ENCODE measurements at places on chromosomes 16 and 17.

DNA sequence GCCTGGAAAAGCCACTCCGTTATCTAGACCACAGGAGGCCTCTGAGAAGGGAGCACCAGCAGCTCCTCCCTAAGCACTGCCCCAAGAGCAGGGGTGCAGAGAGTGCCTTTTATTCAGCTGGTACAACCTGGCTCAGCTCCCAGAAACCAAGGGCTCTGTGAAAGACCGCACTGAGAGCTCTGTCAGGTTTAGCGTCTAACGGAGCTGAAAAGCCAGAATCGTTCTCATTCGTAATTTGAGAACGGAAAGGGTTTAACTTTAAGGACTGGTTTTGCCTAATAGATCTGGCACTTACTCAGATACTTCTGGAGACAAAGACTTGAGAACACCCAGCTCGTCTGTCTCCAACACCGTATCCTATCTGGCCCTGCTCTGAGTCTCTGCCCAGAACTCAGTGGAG lies 13.5 kb downstream of the MPG start:
- DNase-seq, result no peak

DNA sequence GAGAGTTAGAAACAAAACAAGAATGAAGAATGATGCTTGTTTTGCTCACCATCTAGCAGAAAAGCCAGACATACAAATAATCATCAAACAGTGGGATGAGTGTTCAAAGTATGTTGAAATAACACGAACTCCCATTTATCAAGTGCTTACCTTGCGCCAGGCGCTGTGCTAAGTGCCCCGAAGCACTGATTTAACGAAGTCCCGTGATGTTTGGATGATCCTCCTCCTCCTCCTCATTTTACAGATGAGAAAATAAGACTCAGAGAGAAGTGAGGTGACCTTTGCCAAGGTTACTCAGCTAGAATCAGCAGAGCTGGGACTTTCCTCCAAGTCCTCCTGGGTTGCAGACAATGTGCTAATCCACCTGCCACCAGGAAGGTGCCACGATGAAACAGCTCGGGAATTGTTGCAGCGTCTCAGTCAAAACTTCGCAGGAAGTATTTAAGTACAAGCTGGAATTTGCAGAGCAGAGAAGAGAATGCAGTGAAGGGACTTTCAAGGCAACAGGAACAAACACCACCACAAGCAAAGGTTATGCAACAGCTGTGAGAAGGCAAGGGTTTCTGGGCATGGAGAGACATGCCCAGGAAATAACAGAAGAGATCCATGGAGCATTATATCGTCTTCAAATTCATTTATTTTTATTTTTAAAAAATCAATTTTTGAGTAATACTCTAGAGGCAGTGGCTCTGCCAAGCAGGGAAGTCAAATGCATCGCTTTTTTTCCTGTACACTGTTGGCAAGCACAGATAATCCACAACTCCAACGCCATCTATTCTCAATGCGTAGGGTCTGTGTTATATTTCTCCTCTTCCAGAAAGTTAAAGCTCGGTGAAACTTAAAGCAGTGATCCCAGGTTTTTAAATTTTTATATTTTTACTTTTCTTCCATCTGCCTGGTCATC lies 11.1 kb downstream of the PRCD start:
- DNase-seq, result no peak

GRCh38 chr17:61660746-61661485 lies 69.9 kb upstream of the NACA2 start:
- no peak for DNase-seq

DNA sequence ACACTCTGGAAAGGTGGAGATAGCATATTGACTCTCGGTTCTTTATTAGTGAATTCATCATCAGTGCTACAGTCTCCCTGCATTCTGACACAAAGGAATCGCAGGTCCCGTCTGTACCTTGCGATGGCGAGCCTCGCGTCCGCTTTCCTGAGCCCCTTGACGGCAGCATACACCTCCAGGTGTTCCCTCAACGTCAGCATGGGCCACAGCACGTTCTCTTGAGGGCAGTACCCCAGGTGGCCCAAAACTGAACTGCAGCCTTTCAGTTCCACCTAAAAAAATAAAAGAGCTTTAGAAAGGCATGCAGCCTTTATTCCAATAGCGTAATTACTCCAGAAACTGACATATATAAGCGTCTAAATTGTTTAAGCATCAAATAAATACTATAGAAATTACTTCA lies 24.2 kb upstream of the ABCA9 start:
- DNase-seq, result no peak

DNA sequence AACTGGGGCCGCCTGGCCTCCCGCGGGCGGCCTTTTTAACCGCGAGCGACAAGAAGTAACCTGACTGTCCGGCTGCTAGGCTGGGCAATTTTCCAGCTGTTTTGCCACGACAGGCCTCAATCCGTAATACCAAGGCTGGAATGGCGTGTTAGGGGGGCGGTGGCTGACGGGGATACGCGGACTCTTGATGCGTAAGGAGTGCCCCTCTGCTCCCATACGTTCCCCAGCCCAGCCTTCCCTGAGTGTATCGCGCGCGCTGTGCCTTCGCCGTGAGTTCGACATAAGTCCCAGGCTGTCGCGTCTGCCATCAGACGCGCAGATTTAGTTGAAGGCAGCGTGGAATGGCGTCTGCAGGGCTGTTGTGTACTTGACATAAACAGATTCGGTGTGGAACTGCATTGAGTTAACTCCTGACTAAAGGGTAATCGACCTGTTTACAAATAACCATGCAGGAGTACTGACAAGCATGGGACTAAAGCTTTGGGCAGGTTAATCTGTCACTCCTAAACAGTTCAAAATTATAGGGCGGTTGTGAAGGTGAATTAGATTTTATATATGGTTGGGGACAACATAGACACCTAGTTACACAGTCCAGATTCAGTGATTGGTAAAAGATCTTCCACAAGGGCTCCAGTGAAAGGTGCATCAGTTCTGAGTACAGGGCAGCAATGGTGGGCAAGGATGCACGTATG lies 16.6 kb upstream of the ERN1 start:
- DNase-seq, result peak; percentile 58

DNA sequence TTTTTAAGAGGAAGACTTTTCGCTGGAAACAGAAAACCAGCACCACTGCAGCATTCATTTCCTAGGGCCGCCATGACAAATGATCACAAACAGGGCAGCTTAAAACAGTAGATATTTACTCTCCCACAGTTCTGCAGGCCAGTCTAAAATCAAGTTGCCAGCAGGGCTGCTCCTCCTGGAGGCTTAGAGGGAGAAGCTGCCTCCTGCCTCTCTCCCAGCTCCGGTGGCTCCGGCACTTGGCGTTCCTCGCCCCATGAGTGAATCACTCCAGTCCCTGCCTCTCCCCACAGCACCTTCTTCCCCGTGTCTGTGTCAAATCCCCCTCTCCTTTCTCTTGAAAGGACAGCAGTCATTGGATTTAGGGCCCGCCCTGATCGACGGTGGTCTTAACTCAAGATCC lies 72.1 kb downstream of the SOCS1 start:
- DNase-seq, result no peak

- DNase-seq, result no peak
Observed at GRCh38 chr17:70168044-70168976, 1.0 kb upstream of the KCNJ2 start.

DNA sequence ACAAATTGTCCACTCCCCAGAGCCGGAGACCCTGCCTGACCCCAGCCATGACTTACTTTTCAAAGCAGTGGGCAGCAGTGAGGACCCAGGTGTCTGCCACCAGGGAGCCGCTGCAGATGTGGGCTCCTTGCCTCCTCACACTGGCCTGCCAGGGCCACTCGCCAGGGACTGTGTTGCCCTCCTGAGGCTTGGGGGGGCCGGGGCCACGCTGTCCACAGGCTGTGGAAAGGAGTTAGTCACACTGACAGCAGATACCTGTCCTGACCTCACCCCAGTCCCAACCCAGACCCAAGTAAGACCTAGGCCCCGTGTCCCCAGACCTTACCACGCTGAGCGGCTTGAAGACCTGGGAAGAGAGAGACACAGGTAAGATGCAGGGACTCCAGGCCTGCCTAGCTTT lies 1.3 kb downstream of the PRSS53 start:
- DNase-seq, result no peak

DNA sequence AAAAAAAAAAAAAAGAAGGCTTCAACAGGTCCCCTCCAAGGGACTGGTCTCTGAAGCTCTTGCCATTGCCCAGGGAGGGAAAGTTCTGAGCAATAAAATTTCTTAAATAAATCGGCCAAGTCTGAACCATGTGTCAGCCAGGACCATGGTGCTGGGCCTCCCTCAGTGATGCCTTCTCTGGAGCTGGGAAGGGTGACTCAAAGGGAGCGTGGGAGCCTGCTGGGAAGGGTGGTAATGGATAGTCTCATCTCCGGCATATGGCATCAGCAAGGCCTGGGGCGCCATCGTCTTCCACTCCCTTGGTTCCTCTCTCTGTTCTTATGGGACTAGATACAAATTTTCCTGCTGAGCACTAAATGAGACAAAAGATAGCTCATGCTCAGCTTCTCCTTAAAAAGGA lies 2.3 kb downstream of the VKORC1 start:
- DNase-seq, result no peak

GRCh38 chr16:11030990-11031510 lies 86.7 kb downstream of the CLEC16A start:
- DNase-seq, result no peak

DNA sequence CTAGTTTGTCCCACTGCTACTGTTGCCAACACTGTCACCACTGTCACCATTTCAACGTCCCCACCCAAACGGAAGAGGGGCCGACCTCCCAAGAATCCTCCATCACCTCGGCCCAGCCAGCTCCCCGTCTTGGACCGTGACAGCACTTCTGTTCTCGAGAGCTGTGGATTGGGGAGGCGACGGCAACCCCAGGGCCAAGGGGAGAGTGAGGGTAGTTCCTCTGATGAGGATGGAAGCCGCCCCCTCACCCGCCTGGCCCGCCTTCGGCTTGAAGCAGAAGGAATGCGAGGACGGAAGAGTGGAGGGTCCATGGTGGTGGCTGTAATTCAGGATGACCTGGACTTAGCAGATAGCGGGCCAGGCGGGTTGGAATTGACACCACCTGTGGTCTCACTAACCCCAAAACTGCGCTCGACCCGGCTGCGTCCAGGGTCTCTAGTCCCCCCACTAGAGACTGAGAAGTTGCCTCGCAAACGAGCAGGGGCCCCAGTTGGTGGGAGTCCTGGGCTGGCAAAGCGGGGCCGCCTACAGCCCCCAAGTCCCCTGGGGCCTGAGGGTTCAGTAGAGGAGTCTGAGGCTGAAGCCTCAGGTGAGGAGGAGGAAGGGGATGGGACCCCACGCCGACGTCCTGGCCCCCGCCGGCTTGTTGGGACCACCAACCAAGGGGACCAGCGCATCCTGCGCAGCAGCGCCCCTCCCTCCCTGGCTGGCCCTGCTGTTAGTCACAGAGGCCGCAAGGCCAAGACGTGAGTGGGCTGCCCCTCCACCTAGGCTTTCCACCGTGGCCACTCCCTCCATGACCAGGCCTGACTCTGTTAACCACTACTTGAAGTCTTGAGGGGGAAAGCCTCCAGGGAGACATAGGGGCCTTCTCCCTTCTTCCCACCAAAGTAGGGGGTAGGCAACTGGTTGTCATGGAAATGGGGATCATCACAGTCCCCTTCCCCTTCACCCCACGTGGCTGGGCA lies 9.0 kb upstream of the PHKG2 start:
- no peak for DNase-seq

GRCh38 chr16:4675864-4676786 lies 17.2 kb upstream of the NUDT16L1 start:
- DNase-seq, result peak; percentile 58

DNA sequence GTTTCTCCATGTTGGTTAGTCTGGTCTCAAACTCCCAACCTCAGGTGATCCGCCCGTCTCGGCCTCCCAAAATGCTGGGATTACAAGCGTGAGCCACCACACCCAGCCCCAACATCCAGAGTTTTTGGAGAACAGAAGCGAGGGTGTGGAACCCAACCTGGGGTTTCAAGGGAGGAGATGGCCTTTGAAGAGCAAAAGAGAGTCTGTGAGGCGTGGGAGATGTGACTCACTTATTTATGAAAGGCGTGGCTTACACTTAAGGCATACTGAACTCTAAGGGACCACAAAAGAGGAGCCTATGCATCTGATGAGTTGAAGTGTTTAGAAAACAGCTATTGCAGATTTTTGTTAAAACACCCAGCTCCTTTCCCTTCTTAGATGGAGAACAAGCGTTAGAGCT lies 18.9 kb downstream of the ARSG start:
- peak; percentile 59 for DNase-seq

GRCh38 chr16:31477220-31478216 lies 5.4 kb upstream of the SLC5A2 start:
- peak; percentile 43 for DNase-seq

DNA sequence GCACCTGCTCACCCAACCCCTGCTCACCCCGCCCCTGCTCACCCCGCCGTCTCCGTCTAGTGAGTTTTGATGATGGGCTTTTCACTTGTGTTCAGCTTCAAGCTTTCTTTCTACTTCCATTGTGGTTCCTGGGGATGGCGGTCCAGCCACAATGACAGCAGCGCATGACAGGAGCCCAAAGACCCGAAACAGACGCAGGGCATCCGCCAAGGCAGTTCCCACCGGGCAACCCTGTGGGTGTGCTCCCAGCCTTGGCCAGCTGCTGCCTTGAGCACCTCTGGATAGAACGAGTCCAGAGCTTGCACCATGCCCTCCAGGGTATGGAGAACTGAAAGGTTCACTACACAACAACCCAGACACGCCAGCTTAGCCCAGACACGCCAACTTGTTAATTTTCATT lies 92.9 kb upstream of the CHMP6 start:
- no peak for DNase-seq

DNA sequence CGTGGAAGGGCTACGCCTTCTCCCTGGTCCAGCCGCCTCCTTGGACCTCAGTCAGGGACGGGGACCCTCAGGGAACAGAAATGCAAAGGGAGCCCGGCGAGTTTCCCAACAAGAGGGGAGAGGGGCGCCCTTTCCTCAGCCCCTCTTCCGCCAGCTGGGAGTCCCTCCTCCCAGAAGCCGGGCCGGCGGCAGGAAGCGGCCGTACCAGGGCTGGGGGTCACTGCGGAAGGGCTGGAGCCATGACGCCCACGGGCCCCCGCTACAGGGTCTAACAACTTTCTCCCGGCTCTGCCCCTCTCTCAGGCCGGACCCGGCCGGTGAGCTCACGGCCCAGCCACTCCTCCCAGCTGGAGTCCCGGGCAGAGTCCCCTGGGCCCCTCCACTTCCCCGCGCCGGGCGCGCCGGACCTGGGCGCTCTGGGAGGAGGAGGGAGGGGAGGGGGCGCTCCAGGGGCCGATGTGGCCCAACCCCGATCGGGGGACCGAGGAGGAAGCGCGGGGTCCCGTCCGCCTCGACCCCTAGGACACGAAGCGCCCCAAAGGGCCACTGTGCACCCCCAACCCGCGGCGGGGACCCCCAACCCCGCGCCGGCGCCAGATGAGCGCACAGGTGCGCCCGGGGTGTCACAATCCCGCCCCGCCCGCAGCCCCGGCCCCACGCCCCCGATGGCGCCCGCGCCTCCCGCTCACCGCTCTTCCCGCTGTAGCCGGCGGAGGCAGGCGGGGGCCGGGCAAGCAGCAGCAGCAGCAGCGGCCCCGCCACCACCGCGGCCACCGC lies 578 bp downstream of the PGAP6 start:
- DNase-seq, result peak; percentile 37

DNA sequence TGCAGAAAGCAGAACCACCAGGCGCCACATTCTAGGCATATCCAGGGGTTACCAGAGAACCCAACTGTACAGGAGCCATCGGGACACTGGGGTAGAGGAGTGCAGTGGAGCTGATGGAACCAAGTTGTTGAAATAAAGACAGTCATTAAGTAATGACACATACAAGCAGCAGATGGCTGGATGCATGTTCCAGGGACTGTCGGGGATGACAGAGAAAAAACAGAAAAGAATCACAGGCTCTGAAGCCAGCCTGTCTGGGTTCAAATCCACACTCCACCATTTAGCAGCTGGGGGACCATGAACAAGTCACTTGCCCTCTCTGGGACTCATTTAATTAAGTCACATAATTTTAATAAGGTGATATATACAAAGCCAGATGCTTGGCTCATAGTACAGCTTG lies 117.1 kb downstream of the ZNF423 start:
- DNase-seq, result no peak
